PC-3 (cell line): ENCODE measurements at places on chromosomes 6 and 20. TPM values are rescaled to one million over a fixed set of nuclear protein-coding genes. Genes with fewer than 3 reads are reported as not detected.
A peak's percentile ranks its signal among the peaks of the same experiment; 100 is the strongest.

DNA sequence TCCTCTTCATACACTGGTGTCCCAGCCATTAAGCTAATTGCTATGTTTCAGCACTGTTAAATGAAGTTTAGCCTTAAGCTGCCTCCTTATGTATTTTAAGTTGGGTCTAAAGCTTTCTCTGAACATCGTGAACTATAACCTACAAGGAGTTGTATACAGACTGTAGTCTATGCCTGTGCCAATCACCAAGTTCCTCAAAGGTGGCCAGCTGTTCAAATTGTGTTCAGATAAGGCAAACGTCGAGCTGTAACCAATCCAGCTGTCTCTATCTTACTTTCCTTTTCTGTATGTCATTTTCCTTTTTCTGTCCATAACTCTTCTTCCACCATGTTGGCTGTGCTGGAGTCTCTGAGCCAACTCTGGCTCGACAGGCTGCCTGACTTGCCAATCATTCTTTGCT is 199.6 kb downstream of the OGFRL1 start:
- DNase-seq = no peak

- DNase-seq = no peak
Measured at GRCh38 chr20:32963176-32963575, 41.1 kb downstream of the SUN5 start.

- no peak for DNase-seq
Measured at GRCh38 chr20:51899674-51900073, 97.4 kb upstream of the SALL4 start.

The PRL gene
- not detected in 2 replicates for total RNA-seq

DNA sequence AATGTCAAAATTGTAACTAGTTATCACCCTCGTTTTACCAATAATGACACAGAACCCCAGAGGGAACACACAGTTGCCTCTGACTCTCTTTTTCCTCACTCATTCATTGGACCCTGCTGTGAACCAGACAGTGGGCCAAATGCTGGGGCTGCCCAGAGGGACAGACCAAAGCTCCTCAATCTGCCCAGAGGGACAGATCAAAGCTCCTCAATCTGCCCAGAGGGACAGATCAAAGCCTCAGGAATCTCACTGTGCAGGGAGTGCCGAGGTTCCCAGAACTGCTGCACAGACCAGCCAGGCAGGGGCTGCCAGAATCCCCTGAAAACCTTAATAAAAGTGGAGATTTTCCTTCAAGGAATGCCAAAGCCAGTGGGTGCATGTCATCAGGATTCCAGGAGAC is 179.1 kb downstream of the SOD2 start:
- DNase-seq = no peak

DNA sequence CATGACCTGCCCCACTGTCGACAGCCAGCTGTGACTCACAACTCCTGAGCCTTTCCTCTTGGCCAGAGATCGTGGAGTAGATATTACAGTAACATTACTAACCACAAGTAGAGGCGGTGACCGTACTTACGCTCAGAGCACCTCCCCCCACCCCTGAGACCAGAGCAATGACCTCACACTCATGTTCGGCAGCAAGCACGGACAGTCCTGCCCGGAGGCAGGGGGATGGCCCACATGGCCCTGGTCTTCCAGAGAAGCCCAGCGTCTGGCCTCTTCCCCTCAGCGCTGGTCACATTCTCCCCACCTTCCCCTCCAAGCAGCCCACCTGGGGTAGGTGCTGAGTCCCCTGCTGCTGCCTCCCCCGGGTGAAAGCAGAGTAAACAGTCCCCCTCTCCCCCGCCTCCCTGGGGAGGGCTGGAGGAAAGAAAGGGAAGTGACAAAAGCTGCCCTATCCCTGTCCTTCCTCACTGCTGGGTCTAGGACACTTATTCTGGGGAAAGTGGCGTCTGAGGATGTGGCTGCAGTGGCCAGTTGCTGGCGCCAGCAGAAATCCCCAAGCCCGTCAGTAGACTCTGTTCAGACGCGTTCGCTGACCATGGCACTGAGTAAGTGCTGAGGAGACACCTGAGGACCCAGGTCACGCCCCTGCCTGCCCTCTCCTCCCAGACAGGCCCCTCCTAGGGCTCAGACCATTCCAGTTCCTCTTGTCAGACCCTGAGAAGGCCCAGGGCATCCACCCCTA is 68.5 kb downstream of the MRPL14 start:
- DNase-seq = peak; percentile 98

DNA sequence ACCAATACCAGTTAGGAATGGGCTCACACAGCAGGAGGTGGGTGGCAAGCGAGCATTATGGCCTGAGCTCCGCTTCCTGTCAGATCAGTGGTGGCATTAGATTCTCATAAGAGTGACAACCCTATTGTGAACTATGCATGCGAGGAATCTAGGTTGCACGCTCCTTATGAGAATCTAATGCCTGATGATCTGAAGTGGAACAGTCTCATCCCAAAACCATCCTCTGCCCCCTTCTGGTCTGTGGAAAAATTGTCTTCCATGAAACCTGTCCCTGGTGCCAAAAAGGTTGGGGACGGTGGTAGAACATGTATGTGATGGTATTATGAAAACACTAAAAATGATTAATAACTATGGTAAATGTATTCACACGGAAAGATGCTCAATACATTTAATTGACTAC is 99.7 kb upstream of the HIVEP1 start:
- peak; percentile 25 for DNase-seq

DNA sequence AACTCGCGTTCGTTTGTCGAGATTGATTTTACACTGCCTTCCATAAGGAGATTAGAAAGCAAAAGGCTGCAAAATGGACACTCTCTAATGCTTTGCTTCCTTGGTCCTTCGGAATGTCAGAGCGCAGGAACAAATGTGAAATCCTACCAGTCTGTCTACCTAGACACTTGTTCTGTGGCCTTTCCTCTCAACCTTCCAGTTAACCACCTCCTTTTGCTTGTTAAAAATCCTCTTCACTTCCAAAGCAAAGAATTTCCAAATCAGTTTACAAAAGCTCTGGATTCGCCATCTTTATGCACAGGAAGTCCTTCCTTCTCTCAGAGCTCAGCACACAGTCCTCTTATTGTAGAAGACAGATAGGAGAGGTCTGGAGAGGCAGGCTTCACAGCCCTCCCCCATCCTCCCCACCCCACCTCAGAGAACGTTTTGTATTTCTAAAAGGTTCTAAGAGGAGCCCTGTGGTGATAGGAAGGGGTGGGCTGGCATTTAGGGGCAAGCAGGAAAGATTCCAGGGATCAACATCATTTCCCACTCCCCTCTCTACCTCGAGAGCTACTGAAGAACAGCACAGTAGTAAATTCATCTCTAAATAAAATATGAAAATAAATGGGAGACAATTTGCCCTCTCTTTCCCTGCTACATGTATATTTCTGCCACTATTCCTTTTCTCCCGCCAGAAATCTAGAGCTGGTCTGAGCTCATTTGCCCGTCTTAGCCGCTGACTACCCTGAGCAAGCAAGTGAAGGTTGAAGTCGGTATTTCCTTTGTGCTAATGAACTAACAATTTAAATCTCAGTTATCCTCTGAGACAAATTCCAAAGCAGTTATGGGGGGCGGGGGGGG is 18.9 kb downstream of the TFAP2A start:
- no peak for DNase-seq

- DNase-seq = no peak
Measured at GRCh38 chr6:52577778-52578463, 1.1 kb upstream of the TRAM2 start.

The SLC2A4RG gene
- 116 TPM in 2 replicates for total RNA-seq
